NAMALWA (cell line): ENCODE measurements at places on chromosomes 1 and 21.

GRCh38 chr1:246001837-246002230, 505.2 kb downstream of the SMYD3 start:
- no peak for DNase-seq

DNA sequence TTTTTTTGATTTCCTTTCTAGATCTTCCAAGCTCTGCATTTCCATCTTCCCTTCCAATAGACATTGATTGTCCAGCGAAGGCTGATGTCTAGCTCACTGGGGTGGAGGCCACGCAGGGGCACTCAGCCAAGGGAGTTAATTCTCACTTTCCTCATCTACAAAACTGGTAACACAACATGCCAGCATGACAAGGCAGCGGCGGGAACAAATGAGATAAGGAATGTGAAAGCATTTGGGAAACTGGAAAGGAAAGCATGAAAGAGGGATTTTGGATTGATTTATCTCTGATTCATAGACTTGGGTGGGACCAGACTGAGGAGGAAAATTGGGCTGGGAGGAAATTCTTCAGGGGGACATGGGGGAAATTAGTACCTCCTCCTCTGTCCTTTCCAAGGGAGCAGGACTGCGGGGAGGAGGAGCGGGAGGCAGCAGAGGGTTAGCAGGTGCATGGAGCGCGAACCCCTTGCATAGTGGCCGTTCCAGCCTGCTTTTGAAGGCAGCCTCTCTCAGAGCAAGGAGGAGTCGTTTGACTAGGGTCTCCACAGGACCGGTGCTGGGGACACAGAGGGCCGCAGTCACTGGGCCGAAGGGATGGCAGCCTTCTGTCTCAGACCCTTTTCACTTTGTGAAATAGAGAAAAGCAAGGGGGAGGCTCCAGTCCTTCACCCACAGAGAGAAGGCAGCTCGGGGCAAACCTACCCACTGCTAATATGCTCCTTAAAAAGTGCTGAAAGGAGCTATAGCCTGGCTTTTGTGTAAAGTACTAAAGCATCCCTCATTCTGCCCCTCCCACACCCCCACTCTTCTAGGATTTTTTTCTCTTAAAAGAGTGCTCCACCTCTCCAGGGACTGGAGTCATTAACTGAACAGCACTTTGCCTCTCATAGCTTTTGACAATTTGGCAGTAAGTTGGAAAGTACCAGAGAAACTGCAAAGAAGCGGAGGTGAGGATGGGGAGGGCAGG, 89.2 kb downstream of the PLXNA2 start:
- DNase-seq, result no peak

DNA sequence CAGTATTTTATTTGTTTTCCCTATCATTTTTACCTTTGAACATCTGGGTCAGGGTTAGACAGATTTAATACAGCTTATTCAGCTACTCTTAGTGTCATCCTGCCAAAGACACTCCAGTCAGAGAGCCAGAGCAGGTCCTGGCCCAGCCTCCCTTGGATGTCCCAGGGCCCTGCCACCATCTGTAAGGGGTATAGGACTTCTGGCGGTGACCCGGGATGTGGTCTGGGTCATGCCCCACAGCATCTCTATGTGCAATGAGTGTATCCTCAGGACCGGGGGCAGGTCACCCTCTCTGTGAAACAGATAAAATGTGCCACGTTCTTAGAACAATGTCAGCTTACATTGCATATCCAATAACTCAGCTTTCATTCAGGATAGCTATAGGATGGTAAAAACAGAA, 37.8 kb upstream of the PRSS38 start:
- DNase-seq, result no peak

GRCh38 chr1:234562334-234562733, 47.6 kb downstream of the IRF2BP2 start:
- DNase-seq, result no peak

GRCh38 chr1:113129529-113130185, 56.7 kb downstream of the LRIG2 start:
- DNase-seq, result no peak

GRCh38 chr1:6124746-6125365, 55.3 kb downstream of the CHD5 start:
- DNase-seq, result no peak

DNA sequence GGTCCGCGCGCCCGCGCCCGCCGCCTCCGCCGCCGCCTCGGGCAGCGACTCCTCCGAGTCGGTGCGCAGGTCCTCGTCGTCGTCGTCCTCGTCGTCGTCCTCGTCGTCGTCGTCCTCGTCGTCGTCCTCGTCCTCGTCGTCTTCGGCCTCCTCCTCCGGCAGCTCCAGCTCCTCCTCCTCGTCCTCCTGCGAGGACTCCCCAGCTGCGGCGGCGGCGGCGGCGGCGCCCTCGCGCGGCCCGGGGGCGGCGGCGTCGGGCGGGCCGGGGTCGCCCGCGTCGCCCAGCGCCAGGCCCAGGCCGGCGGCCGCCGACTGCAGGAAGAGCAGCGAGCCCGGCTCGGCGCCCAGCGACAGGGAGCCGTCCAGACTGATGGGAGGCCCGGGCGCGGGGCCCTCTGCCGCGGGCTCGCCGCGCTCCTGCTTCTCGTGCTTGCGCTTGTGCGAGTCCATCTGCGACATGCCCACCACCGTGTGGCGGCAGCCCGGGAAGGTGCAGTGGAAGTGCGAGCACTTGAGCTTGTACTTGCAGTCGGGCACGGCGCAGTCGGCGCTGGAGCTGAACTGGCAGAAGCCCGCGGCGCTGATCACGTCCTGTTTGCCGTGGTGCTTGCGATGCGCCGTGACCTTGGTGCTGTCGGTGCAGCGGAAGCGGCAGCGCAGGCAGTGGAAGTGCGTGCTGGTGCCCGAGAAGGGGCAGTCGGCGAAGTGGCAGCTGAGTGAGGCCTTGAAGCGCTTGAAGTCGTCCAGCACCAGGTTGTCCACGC, 157.3 kb downstream of the CASZ1 start:
- DNase-seq, result no peak

GRCh38 chr1:84133479-84133878, 10.6 kb upstream of the PRKACB start:
- DNase-seq, result no peak

DNA sequence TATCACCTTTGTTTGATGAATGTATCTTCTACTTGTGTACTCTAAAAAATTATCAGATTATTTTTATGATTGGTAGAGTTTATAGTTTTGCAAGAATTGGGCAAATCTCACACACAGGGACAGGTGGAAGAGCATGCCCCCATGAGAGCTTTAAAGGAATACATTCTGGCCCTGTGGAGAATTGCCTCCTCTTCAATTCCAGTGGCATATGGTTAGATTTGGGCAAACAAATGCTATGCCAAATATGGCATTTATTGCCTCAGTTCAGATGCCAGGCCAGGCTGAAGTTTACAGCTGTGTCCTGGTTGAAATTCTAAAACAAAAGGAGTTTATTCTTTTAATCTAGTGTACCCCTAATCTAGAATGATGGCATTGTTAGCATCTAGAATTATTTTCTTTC, 162.4 kb upstream of the CACYBP start:
- DNase-seq, result no peak

- no peak for DNase-seq
Observed at GRCh38 chr1:198352975-198353695, 187.3 kb downstream of the ATP6V1G3 start.

GRCh38 chr1:22128392-22128791, 14.5 kb downstream of the WNT4 start:
- no peak for DNase-seq

- DNase-seq, result no peak
Observed at GRCh38 chr21:27258742-27259448, 292.0 kb upstream of the ADAMTS5 start.

DNA sequence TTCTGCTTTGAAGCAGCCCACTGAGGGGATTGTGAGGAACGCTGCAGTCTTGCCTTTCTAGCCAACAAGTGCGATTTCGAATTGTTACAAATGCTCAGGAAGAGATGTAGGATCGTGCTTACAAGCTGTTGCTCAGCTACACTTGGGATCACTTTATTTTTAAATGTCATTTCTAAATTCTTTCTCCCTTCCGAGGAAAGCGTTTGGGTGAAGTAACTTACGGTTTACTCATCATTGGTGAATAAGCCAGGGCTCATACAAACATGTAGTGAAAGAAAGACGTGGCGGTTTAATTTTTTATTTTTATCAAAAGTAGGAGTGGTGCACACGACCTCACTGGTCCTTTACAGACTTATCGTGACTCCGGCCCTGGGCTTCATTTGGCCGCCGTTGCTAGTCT, 386.6 kb downstream of the KIF26B start:
- no peak for DNase-seq

DNA sequence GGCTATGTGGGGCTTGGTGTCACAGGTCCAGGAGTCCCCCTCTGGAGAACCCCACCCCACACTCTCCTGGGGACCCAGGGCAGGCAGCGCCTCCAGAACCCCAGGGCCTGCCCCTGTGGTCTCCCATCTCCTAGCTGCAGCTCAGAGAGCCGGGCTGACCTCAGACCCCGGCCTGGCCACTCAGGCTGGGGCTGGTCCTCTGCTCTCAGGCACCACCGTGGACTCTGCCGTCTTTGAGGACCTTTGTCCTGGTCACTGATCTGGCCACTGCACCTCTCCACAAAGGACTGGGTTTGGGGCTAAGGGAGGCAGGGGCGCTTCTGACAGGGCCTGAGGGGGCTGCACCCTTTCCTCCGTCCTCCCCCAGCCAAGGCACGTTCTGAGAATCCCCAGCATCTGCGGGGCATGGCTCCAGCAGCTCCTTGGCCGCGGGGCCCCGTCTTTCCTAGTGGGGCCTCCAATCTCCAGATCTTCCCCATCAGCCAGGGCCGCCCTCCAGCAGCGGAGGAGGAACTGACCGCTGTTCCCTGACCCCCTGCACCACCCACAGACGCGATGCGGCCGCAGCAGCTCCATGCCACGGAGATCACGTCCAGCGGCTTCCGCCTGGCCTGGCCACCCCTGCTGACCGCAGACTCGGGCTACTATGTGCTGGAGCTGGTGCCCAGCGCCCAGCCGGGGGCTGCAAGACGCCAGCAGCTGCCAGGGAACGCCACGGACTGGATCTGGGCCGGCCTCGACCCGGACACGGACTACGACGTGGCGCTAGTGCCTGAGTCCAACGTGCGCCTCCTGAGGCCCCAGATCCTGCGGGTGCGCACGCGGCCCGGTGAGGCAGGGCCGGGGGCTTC, 3.3 kb downstream of the VWA1 start:
- DNase-seq, result no peak

- DNase-seq, result no peak
Observed at GRCh38 chr1:163290025-163290640, 31.6 kb upstream of the NUF2 start.

DNA sequence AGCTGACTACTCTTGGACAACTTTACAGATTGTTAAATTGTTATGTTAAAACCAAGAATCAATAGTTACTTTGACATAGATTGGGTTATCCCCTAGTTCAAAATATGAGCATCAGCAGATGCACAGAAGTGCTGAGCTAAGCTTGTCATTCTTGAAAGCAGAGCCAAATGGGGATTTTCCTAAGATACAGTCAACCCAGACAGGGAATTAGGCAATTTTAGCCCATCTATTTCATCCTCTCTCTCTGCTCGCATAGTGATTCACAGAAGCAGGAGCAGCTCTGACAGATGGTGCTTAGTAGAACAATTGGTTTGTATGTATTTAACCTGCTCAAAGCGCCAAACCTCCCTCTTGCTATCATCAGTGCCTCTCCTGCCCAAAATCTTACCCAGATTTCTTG, 27.9 kb upstream of the PRRC2C start:
- DNase-seq, result no peak

DNA sequence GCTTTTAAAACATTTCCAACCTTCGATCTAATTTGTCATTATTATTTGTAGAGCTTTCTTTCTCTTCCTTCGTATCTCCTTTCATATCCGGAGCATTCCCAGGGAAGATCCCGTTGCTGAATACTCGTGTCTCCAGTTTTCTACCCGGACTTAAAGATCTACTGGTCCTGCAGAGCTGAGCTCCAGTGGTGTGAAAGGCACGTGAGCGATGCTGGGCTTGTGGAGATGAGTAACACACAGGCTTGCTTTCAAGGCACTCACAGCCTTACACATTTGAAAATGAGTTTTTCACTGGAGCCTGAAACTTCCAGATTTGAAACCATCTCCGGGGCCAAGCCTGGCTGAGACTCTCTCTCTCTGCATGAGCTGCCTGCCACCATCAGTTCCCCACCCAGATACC, 428.3 kb downstream of the KIF26B start:
- no peak for DNase-seq

DNA sequence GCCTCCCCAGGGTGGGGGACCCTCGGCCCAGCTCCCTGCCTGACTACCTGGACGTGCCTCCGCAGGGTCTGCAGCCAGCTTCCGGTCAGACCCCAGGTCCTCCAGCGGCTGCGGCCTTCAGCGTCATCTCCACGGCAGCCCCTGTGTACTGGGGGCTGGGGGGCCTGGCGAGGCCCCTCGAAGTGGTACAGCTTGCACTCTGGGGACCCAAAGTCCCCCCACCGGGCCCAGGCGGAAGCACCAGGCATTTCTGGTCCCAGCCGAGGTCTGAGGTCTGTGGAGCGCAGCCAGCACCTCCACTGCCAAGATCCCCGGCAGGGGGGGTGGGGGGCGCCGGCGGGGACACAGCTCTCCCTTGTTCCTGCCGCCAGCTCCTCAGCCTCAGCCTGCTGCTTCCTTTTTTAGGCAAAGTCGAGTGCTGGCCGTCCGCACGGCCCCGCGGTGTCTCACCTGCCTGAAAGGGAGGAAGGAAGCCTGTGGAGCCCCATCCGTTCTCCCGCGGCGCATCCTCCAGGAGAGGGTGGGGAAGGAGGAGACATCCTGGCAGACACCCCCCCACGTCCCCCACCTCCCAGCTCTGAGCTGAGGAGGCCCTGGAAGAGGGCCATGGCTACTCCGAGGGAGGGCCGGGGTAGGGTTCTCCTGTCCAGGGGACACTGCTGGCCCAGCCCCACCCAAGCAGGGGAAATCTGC, 1.2 kb upstream of the VWA1 start:
- DNase-seq, result no peak

GRCh38 chr1:112674440-112674985, at the start of gene MOV10:
TSS of gene MOV10 (plus strand) at chr1:112674659. CDS start at chr1:112674913, 254 bp downstream.
- DNase-seq, result peak; percentile 78

- DNase-seq, result peak; percentile 91
Observed at GRCh38 chr1:172745014-172745413, 86.1 kb downstream of the FASLG start.

GRCh38 chr1:6509919-6510291, 18.4 kb upstream of the PLEKHG5 start:
- DNase-seq, result no peak

DNA sequence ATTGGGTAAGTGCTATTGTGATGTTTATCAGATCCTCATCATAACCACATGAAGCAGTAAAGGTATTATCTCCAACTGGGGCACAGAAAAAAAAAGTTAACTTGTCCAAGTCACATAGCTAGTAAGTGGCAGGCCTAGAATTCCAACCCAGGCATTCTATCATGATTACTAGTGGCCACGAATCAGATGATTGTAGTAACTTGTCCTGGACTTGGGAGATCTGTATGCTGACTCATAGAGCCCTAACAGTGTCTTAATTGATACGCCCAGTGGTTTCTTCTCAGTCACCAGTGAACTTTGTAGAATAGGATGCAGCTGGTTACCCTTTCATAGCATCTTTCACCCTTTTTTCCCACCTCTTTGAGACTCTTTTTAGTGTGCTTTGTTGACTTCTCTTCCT, 91.1 kb upstream of the UBE2U start:
- no peak for DNase-seq
